ENCODE measurements at places on chromosomes 13 and 19.

DNA sequence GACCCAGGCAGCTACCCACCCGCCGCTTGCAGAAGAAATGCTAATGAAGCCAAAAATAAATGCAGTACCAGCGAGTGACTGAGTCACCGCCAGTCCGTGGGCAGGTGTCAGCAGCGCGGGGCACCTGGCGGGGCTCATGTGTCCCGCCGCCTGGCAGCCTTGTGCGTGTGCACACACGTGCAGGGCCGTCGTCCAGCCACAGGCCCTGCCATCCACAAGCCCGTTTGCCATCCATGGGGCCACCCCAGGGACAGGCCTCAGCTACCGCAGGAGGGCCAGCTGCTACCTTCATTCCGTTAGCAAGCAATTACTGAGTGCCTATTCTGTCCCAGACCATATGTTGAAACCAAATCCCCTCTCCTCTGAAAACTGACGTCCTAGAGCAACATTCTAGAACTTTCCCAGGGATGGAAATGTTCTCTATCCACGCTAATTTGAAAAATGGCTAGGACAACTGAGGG, 20.5 kb downstream of the NCAN start:
- no peak for DNase-seq

DNA sequence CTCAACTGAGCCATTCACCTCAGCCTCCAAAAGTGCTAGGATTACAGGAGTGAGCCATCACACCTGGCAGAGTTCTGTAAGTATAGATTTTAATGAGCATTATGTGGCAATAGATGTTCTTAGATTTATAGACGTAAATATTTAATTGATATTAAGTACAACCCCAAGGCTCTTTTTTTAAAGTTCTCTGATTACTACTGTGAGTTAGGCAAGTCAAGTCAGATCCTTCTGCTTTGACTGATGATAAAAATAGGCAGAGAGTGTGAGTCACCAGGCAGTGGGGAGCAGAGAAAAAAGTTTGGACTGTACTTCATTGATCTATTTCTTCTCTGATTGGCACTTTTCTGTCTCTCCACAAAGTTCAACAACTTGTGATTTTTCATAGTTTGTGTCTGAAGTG, 1379.9 kb downstream of the UQCRFS1 start:
- DNase-seq = no peak

DNA sequence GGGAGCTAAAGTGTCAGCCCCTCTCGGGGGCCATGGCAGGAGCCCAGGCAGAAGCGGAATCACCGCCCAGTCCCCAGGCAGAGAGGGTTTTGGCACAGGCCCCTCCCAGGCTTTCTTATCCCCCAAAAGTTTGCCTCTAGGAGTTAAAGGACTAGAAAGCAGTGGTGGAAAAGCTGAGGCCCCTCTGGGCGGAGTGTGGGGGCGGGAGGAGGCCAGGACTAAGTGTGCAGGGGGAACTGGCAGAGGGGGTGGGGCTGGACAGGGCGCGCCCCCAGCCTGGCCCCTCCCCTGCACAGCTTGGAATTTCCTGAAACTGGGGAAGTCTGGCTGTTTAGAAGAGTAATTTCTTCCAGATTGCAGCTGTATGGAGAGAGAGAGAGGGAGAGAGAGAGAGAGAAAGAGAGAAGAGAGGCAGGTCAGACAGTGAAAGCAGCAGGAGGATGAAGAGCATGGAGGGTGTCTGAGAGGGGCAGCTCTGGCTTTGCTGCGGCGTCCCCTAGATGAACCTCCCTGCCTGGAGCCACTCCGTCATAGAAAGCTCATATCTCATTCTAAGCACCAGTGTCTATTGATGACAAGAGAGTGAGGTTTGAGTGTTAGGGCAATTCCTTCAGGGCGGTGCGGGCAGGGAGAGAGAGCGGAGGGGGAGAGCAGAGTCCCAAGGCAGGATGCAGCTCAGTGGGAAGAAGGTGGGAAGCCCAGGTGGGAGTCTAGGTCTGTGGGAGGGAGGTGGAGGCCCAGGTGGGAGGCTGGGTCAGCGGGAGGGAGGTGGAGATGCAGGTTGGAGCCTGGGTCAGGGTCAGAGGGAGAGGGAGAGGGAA, at the start of gene CDC42EP5:
TSS of gene CDC42EP5 (minus strand) at position 226 of the 821 bp plus-strand sequence. CDS start 7,749 bp downstream, outside the sequence.
- DNase-seq = no peak

- DNase-seq = no peak
Observed at GRCh38 chr13:41960211-41960636, 685 bp downstream of the VWA8 start.

DNA sequence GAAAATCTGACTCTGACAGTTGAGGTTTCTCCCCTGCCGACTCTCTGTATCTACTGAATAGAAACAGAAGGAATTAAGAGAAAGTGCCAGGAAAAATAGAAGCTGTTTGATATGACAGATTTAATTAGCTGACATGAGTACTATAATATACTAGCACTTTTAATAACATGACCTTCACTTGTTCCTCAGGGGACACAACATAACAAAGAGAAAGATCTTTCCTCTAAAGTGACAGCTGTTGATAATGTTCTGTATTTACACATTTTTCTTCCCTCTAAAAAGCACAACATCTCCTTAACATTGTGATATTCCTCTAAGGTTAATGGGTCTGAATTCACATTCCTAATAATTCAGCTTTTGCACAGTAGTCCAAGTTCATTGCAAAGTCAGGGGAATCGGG, 1136.0 kb downstream of the PCDH17 start:
- DNase-seq = no peak

- no peak for DNase-seq
Observed at GRCh38 chr13:67967031-67967430, 736.9 kb upstream of the PCDH9 start.

- no peak for DNase-seq
Observed at GRCh38 chr19:34428549-34429285, 536 bp downstream of the UBA2 start.

GRCh38 chr13:79228972-79229371, 177.1 kb downstream of the RBM26 start:
- DNase-seq = no peak

DNA sequence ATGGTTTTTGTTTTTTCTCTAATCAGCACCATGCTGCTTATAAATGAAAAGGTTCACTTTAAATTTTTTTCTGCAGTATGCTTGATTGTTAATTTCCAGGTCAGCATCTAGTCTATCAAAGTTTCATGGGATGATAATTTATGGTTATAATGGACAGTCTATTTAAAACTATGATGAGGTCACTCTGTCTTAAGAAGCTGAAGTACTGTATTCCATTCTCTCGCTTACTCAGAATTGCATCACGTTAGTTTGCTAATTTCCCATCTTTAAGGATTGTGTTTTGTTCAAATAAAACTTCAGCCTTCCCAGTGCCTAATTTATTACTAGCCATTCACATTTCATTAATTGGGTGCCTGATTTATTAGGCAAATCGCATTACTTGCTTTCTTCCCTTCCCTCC, 94.3 kb downstream of the GPC6 start:
- DNase-seq = no peak
